ENCODE measurements at places on chromosomes 1 and 21. TPM values are rescaled to one million over a fixed set of nuclear protein-coding genes. Genes with fewer than 3 reads are reported as not detected.
A peak's percentile ranks its signal among the peaks of the same experiment; 100 is the strongest.

- no peak for DNase-seq
- H3K4me1 ChIP-seq = no peaks in the 10 kb centered on the region
- H3K36me3 ChIP-seq = no peaks in the 10 kb centered on the region
- H3K4me3 ChIP-seq = no peak overlapping the region
- no peaks in the 10 kb centered on the region for H3K27me3 ChIP-seq
- H3K27ac ChIP-seq = no peak overlapping the region
Observed at GRCh38 chr1:60753036-60753900, 329.1 kb upstream of the NFIA start.

- no peaks in the 10 kb centered on the region for H3K36me3 ChIP-seq
- peak overlapping the region; percentile 74 for H3K4me3 ChIP-seq
- peak; percentile 80 for DNase-seq
Observed at GRCh38 chr21:42009018-42009830, 936 bp downstream of the ZBTB21 start.

DNA sequence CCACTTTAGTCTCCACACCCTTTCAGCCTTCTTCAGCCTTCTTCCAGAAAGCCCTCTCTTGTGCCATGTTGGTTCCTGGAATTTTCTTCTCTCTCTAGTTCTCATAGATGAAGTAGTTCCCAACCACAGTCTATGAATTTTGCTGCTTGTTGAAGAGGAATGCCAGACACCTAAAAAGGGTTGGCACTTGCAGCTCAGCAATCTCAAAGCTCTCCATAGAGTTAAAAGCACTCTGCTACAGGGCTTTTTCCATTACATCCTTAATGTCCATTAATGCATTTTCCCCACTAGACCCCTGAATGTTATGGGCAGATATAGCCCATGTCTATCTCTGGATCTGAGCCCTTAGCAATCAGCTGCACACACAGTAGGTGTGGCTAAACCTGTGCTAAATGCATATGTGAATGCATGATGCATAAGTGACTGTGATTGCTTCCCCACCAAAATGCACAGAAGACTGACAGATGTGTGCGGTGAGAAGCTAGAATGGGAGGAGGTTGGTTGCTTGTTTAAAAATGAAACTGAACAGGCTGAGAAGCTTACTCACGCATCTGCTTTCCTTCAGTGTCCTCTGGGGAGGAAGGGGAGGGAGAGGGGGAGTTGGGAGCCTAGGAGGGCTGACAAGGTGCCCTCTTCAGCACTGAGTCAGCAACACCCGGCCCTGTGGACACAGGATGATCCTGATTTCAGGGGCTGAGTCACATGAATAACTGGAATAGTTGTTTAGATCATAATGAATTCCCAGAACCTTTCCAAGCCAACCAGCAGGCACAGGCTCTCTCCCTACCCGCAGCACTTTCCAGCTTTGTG lies 146.1 kb upstream of the FGGY start:
- no peaks in the 10 kb centered on the region for H3K36me3 ChIP-seq
- no peak overlapping the region for H3K4me3 ChIP-seq
- no peaks in the 10 kb centered on the region for H3K27me3 ChIP-seq
- no peak overlapping the region for H3K27ac ChIP-seq
- DNase-seq = peak; percentile 25

PGBD5 gene
- not detected for total RNA-seq

TMIGD3 gene
- total RNA-seq = not detected

Measured in B cell (primary cell).